ENCODE measurements at places on chromosomes 3 and 15. TPM values are rescaled to one million over a fixed set of nuclear protein-coding genes. Genes with fewer than 3 reads are reported as not detected.

The OR5K2 gene
- total RNA-seq, result not detected

DNA sequence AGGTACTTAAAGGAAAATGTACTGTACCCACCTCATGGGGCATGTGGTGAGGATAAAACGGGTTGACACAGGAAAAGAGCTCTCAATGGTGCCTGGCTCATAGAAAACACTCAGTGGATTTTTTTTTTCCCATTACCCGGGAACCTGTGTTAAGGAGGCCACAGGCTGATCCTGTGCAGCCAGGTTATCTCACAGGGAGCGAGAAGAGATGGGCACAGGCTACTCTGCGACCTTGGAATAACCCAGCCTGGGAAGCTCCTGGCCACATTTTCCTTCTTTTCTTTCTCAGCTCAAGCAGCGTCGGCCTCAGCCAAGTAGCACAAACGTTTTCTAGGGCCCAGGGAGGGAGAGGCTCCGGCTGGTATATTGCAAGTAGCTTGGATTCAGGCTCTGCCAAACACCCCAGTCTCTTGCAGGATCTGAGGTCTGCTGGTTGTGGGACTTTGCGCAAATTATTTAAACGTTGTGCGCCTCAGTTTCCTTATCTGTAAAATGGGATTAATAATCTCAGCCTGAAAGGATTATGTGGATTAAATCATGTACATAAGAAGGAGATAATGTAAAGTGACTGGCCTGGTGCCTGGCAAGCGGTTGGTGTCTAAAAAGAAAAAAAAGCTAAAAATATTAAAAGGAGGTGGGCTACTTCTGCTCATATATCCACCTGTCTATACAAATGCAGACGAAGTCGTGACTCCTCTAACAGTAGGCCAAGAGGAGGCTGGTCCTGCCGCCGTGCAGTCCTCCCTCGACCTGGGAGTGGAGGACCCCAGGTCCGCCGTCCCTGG is 2.2 kb downstream of the FURIN start:
- peaks cover 12% of the 10 kb centered on the region for H3K4me1 ChIP-seq
- H3K36me3 ChIP-seq, result no peaks in the 10 kb centered on the region
- no peak for DNase-seq

DNA sequence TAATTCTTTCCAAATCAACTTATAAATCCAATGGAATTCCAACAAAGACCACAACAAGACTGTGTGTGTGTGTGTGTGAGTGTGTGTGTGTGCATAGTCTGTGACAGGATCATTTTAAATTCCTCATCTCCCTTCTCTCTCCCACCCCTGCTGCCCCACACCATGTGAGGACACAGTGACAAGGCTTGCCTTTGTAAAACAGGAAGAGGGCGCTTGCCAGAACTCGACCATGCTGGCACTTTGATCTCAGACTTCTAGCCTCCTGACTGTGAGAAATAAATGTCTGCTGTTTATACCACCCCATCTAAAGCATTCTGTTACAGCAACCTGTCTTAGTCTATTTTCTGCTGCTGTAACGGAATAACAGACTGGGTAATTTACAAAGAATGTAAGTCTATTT is 99.1 kb downstream of the NSMCE3 start:
- H3K4me3 ChIP-seq, result no peak overlapping the region
- H3K36me3 ChIP-seq, result no peaks in the 10 kb centered on the region
- no peaks in the 10 kb centered on the region for H3K27me3 ChIP-seq

DNA sequence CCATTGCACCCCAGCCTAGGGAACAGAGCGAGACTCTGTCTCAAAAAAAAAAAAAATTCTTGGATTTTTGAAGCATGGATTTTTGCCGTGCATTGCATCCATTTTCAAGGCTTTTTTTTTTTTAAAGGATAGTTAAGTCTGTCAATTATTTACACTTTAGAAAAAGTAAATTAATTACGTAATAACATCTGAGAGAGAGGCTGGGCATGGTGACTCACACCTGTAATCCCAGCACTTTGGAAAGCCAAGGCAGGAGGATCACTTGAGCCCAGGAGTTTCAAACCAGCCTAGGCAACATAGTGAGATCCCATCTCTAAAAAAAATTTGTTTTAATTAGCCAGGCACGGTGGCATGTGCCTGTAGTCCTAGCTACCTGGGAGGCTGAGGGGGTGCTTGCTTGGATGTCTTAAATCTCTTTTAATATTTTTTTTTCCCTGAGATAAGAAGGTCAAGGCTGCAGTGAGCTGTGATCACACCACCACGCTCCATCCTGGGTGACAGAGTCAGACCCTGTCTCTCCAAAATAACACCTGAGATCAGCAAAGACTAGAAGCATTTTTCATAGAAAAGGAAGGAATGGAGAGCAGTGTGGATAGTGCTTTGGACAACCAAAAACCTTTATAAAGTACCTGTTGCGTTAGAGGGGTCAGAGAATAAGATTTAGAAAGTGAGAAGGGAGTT is 6.8 kb upstream of the SENP7 start:
- H3K4me1 ChIP-seq, result no peaks in the 10 kb centered on the region
- no peaks in the 10 kb centered on the region for H3K27me3 ChIP-seq
- no peaks in the 10 kb centered on the region for H3K36me3 ChIP-seq
- H3K4me3 ChIP-seq, result no peak overlapping the region
- DNase-seq, result no peak

- no peak overlapping the region for H3K27ac ChIP-seq
- H3K4me1 ChIP-seq, result no peaks in the 10 kb centered on the region
- DNase-seq, result no peak
- H3K36me3 ChIP-seq, result no peaks in the 10 kb centered on the region
Measured at GRCh38 chr3:71323558-71323957, 260.0 kb downstream of the FOXP1 start.

DNA sequence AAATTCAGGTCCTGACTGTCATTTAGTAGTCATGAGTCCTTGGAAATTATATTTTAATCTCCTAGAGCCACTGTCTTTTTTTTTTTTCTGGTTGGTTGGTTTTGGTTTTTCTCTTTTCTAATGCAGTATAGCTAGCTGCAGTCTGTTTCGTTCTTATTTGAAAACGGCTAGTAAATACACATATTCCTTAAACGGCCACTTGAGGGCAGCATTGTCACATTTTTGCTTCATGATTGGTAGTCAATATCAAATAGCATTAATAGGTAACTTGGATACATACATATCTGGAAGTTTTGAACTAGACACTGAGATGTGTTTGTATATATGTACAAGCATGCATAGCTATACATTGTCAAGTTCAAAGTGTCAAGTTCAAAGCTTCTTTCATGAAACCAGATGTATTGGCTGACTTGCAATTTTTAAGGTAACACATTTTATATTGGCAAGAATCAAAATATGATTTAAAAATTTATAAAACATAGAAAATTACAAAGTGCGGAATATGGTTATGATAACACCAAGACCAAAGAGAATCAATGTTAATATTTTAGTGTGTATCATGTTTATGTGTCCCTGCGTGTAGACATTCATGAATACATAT is 22.5 kb downstream of the GABRA5 start:
- no peak for DNase-seq
- H3K4me3 ChIP-seq, result no peak overlapping the region
- no peaks in the 10 kb centered on the region for H3K36me3 ChIP-seq

The ISG20 gene
- 11.8 TPM for total RNA-seq

The TPRA1 gene
- total RNA-seq, result 72.5 TPM

GRCh38 chr3:44042772-44043171 is 198.9 kb upstream of the TOPAZ1 start:
- H3K27me3 ChIP-seq, result no peaks in the 10 kb centered on the region
- no peak for DNase-seq
- no peak overlapping the region for H3K4me3 ChIP-seq
- no peaks in the 10 kb centered on the region for H3K4me1 ChIP-seq
- no peaks in the 10 kb centered on the region for H3K36me3 ChIP-seq

The SMAD6 gene
- 13.1 TPM for total RNA-seq

The LMCD1 gene
- total RNA-seq, result 70.9 TPM

The ALG3 gene
- total RNA-seq, result 73.8 TPM

GRCh38 chr3:2823437-2824211 is 286.6 kb downstream of the IL5RA start:
- H3K4me3 ChIP-seq, result no peak overlapping the region
- H3K36me3 ChIP-seq, result no peaks in the 10 kb centered on the region
- no peak overlapping the region for H3K27ac ChIP-seq
- no peaks in the 10 kb centered on the region for H3K4me1 ChIP-seq
- no peak for DNase-seq

DNA sequence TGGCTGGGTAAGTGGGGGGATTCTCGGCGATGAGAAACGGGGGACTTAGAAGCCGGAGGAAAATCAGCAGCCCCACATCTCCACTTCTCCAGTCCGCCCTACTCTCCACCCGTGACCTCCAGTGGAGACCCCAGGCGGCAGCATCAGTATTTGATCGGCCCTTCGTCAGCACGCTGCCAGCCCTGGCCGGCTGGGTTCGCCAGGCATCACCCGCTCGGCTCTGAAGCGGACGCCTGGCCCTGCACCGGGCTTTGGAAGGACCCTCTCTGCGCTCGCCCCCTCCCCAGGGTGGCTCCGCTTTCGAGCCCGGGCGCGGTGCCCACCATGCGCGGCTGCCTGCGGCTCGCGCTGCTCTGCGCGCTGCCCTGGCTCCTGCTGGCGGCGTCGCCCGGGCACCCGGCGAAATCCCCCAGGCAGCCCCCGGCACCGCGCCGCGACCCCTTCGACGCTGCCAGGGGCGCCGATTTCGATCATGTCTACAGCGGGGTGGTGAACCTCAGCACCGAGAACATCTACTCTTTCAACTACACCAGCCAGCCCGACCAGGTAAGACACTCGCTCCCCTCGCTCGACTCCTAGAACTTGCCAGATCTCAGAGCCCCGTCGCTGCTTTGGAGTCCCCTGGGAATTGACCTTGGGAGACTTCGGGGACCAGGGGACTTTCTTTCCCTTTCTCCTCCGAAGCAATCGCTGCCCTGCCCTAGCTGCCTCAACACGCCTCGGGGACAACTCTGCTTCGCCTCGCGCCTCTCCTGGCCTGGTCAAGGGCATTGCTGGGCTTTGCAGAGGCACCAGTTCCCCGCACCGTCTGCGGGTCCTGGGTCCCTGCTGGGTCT is 561 bp downstream of the SIDT1 start:
- H3K27ac ChIP-seq, result peak overlapping the region; percentile 16
- no peak for DNase-seq
- H3K36me3 ChIP-seq, result no peaks in the 10 kb centered on the region
- H3K4me3 ChIP-seq, result peak overlapping the region; percentile 39

DNA sequence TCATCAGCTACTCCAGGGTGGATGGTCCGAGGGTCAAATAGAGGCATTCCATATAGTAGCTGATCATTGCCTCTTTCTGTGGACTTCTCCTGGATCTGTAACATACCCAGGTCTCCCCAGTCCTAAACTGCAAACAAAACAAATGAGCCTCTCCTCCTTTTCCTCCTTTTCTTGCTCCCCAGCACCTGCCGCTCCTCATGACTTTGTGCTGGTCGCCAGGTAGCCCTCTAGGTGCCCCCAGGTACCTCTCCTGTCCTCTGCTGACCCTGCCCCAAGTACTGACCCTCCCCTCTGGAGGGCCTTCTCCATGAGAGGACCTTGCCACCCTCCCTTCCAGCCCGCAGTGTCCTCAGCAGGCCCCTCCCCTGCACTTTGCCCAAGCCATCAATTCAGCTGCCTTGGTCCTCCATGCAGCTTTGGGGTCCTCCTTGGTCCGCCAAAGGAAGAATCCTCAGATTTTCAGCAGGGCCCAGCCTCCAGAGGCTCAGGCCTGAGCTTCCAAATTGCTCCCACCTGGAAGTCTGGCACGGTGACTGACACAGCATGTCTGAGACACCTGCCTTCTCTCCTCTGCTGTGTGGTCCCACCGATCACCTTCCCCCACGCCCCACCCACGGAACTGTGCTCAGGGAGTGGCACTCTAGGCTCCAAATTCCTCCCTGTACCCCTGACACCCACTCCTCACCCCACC is 111.0 kb downstream of the LRRK1 start:
- H3K4me3 ChIP-seq, result no peak overlapping the region
- H3K27ac ChIP-seq, result no peak overlapping the region
- no peaks in the 10 kb centered on the region for H3K4me1 ChIP-seq
- no peaks in the 10 kb centered on the region for H3K27me3 ChIP-seq
- H3K36me3 ChIP-seq, result no peaks in the 10 kb centered on the region
- peak; percentile 10 for DNase-seq

The AQP9 gene
- 0.51 TPM for total RNA-seq

GRCh38 chr15:83858820-83859505 is 205.0 kb downstream of the ADAMTSL3 start:
- DNase-seq, result no peak
- H3K27me3 ChIP-seq, result no peaks in the 10 kb centered on the region
- H3K36me3 ChIP-seq, result no peaks in the 10 kb centered on the region
- H3K4me3 ChIP-seq, result no peak overlapping the region

DNA sequence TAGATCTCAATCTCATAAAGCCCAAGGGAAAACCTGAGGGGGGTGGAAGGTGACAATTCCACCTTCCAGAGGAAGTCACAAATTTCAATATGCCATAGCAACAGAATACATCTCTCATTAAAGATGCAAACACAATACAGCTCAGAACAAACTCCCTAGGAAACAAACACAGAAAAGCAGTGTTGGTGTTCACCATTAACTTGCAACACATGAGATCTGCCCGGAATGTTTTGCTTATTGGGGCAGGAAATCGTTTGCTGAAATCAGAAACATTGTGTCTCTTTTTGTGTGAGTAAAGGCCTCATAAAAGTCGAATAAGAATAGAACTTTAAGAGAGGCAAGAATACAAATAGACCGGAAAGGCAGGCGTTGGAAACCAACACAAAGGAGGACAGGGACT is 5.8 kb upstream of the RYR3 start:
- H3K27ac ChIP-seq, result no peak overlapping the region
- H3K4me1 ChIP-seq, result no peaks in the 10 kb centered on the region

DNA sequence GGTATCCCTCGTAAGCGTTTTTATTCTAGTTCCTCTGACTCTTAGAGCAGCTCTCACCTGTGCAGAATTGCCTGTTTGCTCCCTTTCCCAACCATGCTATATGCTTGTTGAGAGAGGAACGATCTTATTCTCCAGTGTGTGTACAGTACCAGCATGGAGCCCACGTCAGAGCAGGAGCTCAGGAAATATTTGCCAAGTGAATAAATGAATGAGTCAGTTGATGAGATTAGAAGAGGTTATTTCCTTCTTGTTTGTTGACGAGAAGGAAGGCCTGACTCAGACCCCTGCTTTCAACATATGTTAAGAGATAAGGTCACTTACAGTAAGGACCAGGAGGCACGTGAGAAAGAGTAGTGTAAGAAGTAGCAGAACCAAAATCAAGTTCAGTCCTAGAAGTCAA is 106.3 kb upstream of the ABHD17C start:
- no peak overlapping the region for H3K27ac ChIP-seq
- DNase-seq, result no peak
- H3K27me3 ChIP-seq, result no peaks in the 10 kb centered on the region
- H3K4me1 ChIP-seq, result no peaks in the 10 kb centered on the region
- no peaks in the 10 kb centered on the region for H3K36me3 ChIP-seq

DNA sequence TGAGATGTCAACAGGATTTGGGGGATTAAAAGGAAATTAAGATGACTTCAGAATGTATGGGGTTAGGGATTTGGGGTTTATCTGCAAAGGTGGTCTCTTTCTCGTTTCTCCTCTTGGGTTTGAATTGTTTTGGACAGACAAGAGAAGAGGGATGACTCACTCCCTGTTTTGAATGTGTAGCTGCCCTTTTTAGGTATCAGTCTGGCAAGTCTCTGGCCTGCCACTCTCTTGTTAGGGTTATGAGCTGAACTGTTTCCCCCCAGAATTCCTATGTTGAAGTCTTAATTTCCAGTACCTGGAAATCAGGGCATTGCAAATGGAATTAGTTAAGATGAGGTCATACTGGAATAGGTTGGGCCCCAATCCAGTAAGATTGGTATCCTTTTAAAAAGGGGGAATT is 291.7 kb downstream of the MEX3B start:
- no peaks in the 10 kb centered on the region for H3K27me3 ChIP-seq
- H3K36me3 ChIP-seq, result no peaks in the 10 kb centered on the region
- peaks cover 2% of the 10 kb centered on the region for H3K4me1 ChIP-seq
- no peak for DNase-seq
- H3K4me3 ChIP-seq, result no peak overlapping the region

The GABRG3 gene
- total RNA-seq, result not detected

- no peak overlapping the region for H3K27ac ChIP-seq
- H3K27me3 ChIP-seq, result no peaks in the 10 kb centered on the region
Measured at GRCh38 chr3:133181392-133182150, 143.4 kb downstream of the TMEM108 start.

All from uterus (tissue), 4 donors.